ENCODE measurements at places on chromosomes 7 and 10.

DNA sequence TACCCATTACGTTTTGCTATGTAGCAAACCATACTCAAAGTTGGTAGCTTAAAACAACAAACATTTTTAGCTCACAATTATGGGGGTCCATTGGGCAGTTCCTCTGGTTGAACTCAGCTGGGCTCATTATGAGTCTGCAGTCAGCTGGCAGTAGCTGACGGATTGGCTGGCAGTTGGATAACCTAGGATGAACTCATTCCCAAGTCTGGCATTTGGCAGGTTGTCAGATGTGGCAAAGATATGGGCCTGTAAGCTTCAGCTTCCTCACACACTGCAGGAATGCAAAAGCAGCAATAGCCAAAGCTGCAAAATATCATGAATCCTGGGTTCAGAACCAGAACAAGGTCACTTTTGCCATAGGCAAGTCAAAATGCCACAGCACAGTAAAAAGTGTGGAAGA lies 412.2 kb upstream of the SORCS1 start:
- DNase-seq = peak; percentile 3

GRCh38 chr7:63925262-63925625 lies 73.4 kb upstream of the ZNF722 start:
- no peak for DNase-seq

DNA sequence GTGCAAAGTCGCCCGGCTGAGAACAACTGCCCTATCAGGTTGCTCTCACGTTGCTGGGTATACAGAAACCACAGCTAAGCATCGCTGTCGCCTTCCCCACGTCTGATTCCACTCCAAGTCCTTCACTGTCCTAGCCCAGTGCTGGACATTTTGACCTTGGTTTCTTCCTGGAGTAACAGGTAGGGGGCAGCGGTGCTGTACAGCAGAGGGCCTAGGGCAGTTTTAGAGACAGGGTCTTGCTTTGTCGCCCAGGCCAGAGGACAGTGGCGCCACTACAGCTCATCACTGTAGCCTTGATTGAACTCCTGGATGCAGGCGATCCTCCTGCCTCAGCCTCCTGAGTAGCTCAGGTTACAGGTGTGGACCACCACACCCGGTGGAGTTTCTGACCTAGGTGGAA lies 2.6 kb downstream of the CLDN15 start:
- no peak for DNase-seq

DNA sequence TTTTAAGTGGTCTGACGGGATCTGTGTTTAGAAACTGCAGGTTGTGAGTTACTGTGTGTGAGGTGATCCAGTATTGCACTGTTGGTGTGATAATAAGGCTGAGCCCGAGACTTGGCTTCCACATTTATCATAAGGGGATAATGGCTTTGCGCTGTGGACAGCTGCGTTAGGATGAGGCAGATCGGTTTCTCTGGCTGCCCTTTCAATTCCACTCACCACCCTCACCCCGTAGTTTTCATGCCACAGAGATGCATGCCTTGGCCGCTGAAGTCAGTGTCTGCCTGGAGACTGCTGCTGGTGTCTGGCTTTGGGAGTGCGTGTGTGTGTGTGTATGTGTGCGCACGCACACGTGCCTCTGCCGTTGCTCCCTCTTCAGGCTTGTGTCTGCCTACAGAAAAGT lies 273.0 kb downstream of the CCDC3 start:
- no peak for DNase-seq

DNA sequence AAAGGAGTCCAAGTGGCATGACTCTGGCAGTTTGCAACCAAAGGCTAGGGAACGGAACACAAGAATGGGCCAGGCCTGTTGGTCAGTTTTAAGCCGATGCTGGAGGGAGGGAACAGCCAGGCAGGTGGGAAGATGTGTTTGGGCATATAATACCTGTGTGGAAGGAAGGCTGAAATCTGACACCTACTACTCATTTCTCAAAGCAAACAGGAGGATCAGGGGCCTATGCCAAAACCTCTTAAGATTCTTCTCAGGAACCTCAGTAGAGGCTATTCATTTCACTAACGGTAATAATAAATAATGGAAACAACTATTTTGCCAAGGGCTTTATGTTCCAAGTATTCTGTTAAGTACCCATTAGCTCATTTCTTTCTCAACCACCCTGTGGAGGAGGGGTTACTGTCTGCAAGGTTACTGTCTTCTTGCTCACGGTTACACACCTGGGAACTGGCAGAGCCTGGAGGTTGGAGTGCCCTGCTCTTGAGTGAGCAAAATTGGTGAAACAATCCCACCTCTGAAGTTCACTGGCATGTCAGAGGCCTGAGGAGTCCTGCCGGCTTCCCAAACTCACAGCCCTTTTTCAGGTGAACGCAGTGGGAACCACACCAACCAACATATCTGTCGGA lies 35.5 kb downstream of the GOT1 start:
- DNase-seq = peak; percentile 64
